ENCODE measurements at places on chromosomes 4 and X.
A peak's percentile ranks its signal among the peaks of the same experiment; 100 is the strongest.

DNA sequence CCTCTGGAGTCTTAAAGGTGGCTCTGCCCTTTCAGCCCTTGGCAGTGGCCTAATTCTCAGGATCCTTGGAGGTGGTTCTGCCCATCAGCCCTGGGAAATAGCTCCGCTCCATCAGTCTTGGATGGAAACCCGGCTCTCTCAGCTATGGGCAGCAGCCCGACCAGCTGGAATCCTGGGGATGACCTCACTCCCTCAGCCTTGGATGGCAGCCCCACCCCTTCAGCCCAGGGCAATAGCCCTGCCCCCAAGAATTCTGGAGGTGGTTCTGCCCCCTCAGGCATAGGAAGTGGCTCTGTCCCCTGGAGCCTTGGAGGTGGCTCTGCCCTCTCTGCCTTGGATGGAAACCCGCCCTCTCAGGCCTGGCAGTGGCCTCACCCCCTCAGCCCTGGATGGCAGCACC lies 127.7 kb downstream of the RBMX2 start:
- no peak for DNase-seq

DNA sequence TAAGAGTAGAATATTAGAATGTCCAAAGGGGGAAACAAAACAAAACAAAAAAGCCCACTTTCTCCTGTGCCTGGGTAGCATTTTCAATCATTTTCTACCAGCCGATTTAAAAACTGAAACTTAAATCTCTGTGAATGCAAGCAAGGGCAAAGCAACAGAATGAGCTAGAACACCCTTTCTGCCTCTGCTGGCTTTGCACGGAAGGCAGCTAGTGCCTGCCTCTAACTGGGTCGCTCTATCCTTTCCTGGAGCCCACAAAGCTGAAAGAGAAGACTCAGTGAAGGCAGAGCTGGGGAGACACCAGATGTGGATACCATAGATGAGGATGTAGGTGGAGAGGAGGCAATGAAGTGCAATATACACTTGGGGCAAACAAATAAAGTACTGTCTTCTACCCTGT lies 248.9 kb upstream of the TTC29 start:
- DNase-seq, result no peak

DNA sequence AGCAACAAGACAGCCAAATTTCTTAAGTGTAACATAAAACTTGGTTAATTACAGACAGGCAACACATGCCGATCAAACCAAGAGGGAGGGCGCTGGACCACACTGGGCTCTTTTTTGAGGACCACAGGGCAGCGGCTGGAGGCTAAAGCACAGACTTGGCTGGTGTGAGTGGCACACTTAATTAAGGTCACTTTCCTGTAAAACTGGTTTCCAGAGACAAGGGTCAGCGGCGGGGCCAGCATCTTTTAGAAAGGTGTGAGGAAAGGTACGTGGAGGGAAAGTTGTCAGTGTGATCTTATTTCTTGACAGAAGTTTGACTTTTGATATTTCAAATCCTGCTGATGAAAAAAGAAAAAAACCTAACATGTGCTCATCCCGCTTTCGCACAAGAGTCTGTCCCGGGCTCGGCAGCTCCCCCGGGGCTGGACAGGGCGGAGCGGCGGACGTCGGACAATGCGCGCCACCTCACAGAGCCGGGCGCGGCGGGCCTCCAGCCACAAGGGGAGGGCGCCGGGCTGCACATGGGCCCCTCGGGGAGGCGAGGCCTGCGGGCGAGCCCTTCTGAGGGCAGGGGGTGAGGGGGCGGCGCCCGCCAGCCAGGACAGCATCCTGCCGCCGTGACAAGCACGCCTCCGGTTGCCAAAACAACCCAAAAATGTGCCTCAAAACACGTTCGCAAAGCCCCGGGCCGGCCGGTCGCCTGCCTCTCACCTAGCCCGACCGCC lies 660 bp upstream of the HSPA4L start:
- no peak for DNase-seq

DNA sequence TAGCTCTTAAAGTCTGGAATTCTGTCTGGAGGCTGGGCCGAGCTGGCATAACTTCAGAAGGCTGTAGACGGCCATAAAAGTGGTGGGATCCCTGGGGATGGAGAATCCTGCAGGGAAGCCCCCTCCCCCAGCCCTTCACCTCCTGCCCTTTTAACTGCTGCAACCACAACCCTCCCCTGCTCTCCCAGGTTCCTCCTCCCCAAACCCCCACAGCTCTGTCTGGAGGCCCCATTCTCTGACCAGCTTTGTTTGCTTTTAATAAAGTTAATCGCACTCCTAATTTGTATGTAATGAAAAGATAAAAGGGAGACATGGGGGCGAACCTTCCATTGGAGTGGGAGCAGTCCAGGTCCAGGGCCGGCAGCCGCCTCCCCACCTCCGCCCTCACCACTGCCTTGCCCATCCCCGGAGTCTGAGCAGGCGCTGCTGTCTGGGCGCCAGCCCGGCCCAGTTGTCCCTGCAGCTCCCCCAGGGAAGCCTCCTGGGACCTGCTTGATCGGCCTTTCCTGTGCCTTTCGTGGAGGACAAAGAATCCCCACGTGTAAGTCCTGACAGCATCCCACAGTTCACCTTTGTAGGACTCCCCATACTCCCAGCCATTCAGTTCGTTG lies 84.3 kb downstream of the PJA1 start:
- no peak for DNase-seq

GRCh38 chr4:101141230-101141629 lies 206.1 kb downstream of the PPP3CA start:
- no peak for DNase-seq

DNA sequence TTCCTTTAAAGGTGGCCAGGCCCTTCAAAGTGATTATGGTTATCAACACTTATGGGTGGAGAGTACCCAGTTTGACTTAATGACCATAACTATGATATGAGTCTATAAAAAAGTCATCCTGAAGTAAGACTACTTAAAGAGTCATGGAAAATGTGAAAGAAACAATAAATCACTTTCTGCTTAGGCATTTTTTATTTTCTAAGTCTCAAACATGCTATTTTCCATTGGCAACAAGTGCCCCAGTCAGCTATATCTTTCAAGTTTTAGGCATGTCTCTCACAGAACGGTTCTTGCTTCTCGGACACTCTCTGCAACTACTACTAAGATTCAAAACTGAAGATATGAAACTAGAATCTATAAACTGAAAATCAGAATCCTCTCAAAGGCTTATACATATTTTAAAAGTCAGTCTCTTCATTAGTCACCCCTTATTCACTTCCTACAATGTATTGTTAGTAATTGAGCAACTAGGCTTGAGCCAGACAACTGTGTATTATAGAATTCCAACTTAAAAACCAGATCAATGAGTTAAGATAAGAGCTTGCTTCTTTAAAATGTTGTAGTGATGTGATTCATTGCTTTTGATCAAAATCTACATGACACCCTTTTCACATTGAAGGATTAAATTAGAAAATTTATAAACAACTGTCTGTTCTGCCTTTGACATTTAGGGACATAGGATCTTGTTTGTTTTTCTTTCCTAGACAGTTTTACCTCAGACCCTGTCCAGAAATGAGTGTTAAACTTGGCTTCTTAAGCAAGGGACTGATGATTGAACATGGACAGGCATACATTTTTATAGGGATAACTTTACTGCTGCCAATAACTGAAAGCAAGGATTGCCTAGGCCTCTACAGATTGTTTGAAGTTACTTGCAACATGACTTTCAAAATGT lies 2.9 kb downstream of the ANTXR2 start:
- peak; percentile 96 for DNase-seq

DNA sequence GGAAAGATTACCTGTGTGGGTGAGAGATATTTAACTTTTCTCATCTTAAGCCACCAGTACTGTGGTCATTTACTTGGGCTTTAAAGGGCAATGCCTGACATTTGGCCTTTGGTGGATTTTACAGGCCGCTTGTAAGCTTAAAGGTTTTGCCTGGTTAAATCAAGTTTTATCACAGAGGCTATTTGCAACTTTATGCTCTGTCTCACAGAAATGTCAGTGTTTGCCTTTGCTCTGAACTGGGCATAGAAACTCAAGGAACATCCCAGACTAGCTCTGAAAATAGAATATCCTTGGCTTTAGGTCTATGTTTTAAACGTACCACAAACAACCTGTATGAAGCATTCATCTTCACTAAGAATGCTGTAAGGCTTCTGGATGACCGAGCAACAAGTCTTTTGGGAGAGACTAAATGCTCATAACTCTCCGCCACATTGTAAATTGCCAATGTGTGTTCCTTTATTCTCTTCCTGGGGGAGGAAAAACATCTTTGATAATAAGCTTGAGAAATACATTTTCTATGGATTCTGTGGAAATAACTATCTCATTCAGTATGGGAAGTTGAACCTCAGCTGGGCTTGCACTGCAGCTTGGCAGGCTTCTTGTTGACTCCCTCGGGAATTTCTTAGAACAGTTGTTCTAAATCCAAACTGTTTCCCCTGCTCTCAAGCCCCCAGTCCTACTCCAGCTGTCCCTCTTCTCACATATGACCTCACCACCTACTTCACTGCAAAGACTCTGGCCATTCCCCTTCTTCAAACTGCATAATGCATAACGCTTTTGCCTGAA lies 105.8 kb upstream of the WDR44 start:
- DNase-seq, result no peak

GRCh38 chr4:104868533-104868932 lies 278.1 kb upstream of the TET2 start:
- no peak for DNase-seq

- DNase-seq, result no peak
Observed at GRCh38 chr4:150104404-150105027, 26.3 kb downstream of the DCLK2 start.

GRCh38 chr4:4849106-4849505 lies 10.4 kb upstream of the MSX1 start:
- DNase-seq, result no peak

DNA sequence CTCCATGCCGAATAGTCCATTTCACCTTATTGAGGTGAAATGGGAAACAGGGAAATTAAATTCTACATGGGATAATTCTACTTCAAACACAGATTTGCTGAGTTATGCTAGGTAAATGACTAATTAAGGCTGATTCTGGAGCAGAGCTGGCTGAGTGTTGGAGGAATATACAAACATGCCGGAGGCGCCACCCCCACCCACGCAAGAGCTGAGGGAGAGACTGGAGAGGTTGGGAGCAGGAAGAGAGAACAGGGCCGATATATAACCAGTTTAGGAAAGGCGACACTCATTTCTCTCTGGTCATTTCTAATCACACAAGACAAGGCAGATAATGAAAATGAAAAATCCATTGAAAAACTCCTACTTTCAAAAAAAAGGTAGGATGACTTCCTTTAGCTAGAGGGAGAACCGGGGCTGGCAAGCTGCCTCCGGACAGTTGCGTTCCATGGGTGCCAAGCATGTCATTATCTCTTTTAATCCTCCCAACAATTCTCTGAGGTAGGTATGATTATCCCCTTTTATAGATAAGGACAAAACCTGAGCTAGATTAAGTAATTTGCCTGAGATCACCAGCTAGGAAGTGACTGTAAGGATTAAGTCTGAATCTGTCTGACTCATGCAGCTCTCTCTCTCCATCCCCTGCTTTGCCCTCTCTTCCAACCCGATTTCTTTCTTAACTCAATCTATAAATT lies 27.6 kb upstream of the CFAP299 start:
- peak; percentile 95 for DNase-seq

- peak; percentile 70 for DNase-seq
Observed at GRCh38 chr4:6834867-6835266, 52.3 kb downstream of the KIAA0232 start.
